ENCODE measurements at places on chromosomes 5 and 9.

DNA sequence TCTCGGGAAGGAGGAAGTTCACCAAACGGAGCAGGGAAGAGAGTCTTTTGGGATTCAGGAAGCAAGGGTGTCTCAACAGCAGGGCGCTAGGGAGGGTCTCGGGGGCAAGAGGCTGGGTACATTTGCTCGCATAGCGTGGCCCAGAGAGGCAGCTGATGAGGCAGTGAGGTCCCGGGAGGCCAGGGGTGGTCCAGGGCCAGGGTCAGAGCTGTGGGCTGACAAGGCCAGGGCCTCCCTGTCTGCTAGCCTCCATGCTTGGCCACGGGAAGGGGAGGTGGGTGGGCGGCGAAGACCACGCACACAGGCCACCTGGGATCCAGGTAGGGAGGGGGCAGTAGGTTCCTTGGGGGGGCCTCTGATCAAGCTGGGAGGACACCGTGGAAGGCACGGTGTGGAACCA, 6.0 kb downstream of the NDOR1 start:
- DNase-seq = no peak

- no peak for DNase-seq
These were observed 11.8 kb upstream of the CXXC5 start for GRCh38 chr5:139636207-139636792.

DNA sequence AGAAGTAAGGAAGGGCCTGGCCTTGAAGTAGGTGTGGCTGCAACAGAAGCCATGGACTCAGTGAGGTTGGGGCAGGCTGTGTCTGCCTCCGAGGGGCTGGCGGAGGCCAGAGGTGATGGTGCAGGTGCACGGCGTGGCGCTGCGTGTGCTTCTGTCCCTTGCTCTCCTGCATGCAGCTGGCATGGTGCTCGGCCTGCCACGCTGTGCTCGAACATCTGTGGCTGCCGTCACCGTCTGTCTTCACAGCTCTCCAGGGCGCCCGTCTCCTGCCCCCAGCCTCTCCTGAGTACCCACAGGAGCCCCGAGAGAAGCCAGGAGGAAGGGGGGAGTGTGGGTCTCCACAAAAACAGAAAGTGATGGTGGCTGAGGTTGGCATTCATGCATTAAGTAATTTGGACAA, 193.7 kb downstream of the CACNA1B start:
- DNase-seq = no peak

DNA sequence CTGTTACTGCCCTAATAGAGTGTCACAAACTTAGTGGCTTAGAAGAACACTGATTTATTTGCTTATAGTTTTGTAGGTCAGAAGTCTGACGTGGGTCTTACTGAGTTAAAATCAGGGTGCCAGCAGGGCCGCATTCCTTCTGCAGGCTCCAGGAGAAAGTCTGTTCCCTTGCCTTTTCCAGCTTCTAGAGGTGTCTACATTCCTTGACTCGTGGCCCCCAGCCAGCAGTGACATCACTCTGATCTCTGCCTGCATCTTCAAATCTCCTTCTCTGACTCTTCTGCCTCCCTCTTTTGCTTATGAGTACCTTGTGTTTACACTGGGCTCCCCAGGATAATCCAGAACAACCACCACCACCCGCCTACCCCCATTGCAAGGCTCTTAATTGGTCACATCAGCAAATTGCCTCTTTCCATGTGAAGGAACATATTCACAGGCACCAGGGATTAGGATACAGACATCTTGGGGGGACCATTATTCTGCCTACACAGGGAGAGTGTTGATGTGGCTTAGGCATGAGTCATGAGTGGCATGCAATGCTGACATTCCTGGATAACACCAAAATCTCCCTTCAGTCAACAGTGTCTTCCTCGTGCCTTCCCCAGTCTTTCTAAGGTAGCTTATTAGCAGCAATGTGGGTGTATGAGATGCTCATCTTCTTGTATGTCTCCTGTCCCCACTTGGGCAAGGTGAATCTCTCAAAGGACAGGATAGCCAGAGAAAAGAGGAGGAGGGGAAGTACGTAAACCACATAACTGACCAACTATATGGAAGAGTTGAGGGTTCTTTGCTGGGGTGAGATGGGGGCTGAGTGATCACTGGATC, 24.4 kb downstream of the CYFIP2 start:
- DNase-seq = peak; percentile 96

DNA sequence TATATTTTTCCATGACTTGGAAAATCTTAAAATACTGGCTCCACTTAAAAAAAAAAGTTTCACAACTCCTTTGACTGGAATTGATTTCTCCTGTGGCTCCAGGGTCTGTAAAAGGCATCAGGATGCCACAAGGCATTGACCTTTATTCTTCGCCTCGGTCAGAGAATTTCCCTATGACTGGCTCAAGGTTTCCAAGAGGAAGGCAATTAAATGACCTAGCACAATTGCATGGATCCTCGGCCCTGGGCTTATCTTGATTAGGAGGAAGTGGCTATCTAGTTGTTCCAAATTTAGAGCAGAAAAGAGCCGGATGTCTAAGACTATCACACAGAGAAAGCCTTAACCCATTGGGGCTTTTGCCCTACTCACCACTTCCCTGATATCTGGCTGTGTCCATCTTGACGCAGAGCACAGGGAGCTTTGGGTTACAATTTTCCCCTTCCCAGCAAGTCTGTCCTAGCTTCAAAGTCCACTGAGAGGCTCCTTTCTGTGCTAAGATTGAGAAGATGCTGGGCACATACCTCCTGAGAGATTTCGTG, 56.9 kb upstream of the COL15A1 start:
- no peak for DNase-seq
